ENCODE measurements at places on chromosomes 2 and 18. TPM values are rescaled to one million over a fixed set of nuclear protein-coding genes. Genes with fewer than 3 reads are reported as not detected.

CHCHD5 gene
- 38.3 TPM for total RNA-seq

DNA sequence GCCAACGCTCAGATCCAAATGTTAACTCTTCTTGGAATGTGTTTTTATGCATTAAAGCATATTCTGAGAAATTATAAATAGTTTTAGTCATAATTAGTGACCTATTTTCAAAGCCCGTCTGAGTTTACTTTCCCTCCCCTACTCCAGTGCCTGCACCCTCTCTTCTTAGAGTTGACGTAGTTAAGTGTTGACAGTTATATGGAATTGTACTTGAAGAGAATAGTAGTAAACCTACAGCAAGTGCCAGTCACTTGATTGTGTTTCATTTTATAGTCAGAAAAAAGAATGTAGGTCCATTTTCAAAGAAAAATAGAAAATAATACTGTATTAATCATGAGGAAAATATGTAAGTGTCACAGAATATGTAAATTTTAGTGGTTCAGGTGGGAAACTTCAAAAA is 41.2 kb downstream of the ZCCHC2 start:
- no peak for ATAC-seq

ITGB6 gene
- 0.31 TPM for total RNA-seq

DNA sequence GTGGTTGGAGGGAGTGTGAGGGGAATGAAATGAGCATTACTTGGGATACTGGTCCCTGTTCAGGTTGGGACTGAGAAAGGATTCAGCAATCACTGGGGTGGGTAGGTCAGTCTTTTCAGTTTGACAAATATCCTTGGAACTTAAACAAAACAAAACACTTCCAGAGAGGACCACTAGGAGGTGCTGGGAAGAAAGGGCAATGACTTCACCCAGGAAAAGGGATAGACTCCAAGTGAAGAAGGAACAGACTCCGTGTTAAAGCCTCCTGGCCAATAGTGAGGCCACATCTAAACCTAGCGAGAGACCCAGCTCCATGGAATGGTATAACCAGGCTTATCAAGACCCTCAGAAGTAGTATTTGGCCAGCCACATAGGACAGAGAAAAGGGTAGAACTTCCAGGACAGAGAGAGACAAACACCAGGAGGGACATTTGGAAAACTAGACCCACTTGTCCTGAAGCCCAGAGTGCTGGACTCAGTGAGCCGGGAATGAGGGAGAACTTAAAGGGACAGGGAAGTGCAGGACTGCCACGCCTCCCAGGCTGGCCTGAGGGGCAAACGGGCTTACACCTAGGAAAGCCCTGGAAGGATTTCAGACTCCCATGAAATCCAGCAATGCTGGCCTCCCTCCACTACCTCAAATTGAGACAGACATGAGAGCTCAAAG is 19.6 kb upstream of the KCNG3 start:
- ATAC-seq, result peak; percentile 54

DNA sequence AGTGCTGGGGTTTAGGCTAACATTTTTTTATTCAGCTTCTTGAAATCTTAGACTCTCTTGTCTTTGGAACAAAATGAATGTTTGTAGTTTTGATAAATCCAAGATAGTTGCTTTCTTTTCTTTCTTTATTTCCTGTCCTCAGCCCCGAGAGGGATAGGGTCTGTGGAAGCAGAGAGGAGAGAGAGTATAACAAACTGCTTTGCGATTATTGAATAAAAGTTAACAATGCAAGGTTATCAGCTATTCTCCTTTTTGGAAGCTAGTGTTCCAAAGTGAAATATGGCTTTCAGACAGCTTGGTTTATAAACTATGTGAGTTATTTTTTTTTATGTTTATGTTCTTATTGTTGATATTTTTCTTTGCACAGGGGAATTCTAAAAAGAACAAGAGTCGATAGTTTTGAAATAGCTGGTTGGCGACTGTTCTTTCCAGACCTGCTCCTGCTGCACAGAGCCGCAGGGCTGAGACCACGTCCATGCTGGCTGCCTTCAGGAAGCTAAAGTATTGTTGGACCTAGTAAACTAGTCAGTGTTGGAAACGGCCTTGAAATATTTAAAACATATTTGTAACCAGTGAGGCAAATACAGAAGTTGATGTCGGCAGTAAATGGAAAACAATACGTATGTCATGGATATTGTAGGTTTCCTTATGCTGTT is 15.5 kb upstream of the STON1 start:
- no peak for ATAC-seq

GULP1 gene
- total RNA-seq, result 15.8 TPM

ARID5A gene
- 3.0 TPM for total RNA-seq

CPO gene
- not detected for total RNA-seq

BIRC6 gene
- total RNA-seq, result 85.2 TPM

CYP27C1 gene
- total RNA-seq, result 1.6 TPM

- ATAC-seq, result no peak
Observed at GRCh38 chr18:35500113-35500512, 2.4 kb upstream of the INO80C start.

DNA sequence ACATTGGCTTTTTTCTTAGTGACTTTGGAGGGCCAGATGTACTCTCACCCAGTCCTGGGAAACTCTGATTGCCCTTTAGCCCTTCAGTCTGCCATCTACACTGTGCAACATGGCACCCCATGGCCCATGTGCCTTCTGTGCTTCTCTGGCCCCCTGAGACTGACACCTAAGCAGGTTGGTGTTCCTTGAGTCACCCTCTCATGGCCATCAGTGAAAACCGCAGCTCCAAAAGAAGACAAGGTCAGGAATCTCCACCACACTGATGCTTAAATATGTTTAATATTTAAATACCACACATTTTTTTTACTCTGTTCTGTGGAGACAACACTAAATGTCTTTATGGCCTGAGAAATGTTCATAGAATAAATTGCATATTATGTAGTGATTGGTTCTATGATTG is 23.9 kb downstream of the DCC start:
- ATAC-seq, result no peak

GRCh38 chr2:183219888-183220287 is 95.6 kb downstream of the NUP35 start:
- no peak for ATAC-seq

- no peak for ATAC-seq
Observed at GRCh38 chr2:206260188-206261012, 14.1 kb upstream of the ZDBF2 start.

All from motor neuron (in vitro differentiated cells).